ENCODE measurements at places on chromosomes 3 and 15.

GRCh38 chr15:57440799-57441198 lies 64.5 kb downstream of the CGNL1 start:
- no peak for DNase-seq

- no peak for DNase-seq
Observed at GRCh38 chr3:2603692-2604289, 505.1 kb downstream of the CNTN4 start.

DNA sequence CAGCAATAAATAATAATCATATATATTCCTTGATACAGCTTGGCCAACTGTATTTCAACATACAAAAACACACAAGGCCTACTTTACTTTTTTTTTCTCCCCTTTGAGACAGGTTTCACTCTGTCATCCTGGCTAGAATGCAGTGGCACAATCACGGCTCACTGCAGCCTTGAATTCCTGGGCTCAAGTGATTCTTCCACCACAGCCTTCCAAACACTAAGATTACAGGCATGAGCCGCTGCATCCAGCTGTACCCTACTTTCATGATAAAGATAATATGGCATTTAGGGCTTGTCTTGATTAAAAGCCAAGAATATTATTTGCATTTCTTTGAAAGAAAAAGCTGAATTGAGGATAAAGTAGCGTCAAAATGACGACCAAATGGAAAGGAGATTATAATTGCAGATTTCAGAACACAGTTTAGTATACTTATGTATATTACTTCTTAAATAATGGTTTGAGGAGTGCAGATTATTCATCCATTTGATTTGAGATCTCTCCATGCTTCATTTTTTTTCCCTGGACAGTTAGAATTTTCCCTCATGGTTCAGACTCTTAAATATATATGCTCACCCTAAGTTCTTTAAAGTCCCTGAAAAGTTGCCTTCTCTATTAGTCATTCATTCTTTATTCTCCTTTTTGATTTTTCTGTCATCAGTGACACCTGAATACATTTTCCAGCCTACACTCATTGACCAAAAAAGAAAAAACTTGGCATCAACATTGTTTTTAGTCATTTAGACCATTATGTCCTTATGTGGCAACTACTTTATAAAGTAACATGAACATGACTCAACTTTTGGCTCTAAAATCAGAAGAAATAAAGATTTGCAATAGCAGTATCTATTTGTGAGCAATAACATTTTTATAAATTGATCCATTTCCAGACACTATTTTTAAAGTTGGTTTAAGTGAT lies 48.5 kb upstream of the MLF1 start:
- DNase-seq = no peak

GRCh38 chr3:89795506-89795905 lies 688.1 kb downstream of the EPHA3 start:
- no peak for DNase-seq

DNA sequence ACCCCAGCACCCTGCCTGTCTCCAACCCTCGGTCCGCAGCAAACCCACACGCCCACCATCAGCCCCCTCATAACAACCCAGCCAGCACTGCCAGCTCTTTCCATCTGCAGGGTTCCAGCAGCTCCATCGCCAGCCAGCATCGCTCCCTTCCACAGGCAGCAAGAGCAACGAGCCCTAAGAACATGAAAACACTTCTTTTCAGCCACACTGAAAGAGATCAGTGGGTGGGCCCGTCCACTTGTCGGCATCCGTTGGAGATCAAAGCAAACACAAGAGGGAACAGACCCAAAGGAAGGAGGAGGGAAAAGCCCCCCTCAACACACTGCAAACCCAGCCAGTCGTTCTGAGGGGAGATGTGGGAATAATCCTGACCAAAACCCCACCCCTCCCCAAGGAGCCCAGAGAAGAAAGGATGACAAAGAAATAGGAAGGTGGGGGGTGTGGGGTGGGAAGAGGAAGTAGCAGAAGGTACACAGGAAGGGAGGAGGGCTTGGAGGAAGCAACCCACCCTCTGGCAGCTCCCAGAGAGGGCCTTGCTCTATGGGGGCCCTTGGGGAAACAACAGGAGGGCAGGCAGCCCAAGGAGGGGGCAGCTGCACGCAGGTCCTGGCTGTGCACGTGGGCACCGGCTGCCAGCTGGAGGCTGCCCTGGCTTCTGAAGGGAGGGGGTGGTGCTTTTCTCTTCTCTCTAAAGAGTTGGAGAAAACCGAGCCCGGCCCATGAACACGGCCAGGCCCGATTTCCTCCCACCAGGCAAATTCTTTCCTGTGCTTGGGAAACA lies 473.6 kb upstream of the PROK2 start:
- no peak for DNase-seq

GRCh38 chr15:39651881-39652280 lies 71.0 kb downstream of the THBS1 start:
- DNase-seq = no peak

DNA sequence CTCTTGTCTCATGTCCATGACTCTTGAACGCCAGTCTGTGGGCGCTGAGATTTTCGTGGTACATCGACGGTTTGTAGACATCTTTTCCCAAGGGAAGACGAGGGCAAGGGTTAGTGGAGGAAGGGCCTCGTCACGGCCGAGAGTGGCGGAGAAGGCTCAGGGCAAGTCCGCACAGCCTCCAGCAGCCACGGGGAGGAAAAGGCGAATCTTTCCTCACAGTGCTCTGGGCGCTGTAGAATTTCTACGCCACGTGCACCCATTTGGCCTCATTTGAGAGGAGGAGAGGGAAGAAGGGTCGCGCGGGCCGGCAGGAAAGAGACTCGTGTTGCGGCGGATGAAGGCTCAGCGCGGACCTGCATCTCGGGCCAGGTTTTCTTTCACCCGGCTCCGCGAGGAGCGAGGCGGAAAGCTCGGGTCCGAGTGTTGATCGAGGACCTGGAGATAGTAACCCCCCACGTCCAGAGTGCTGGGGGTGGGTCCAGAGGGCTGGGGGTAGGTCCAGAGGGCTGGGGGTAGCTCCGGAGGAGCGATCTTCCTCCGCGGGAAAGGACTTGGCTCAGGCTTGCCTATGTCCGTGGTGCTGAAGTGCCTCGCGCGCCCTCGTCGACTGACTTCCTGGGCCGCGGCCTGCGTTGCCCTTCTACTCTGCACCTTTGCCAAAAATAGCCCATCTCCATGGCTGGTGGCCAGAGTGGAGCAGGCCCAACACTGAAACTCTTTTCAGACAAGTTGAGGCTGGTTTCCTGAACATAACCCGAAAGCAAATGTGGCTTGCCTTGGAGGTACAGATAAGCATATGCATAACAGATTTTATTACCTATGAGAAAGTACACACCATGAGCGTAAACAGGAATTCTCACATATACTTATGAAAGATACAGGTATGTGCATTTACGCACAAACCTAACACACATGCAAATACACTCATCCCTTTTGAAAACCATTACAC lies 1.1 kb downstream of the SLC35G2 start:
- DNase-seq = no peak

DNA sequence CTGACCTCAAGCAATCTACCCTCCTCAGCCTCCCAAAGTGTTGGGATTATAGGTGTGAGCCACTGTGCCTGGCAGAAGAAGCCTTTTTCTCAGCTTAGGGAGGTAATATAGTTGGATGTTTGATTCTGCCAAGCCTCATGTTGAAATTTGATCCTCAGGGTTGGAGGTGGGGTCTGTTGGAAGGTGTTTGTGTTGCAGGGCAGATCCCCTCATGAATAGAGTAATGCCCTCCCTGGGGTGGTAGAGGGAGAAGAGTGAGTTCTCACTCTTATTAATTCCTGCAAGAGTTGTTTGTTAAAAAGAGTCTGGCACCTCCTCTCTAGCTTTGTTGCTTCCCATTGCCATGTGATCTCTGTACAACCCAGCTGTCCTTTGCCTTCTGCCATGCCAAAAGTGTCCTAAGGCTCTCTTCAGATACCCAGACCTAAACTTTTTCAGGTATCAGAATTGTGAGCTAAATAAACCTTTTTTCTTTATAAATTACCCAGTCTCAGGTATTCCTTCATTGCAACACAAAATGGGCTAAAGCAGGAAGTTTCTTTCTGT lies 16.4 kb downstream of the NECTIN3 start:
- DNase-seq = no peak

DNA sequence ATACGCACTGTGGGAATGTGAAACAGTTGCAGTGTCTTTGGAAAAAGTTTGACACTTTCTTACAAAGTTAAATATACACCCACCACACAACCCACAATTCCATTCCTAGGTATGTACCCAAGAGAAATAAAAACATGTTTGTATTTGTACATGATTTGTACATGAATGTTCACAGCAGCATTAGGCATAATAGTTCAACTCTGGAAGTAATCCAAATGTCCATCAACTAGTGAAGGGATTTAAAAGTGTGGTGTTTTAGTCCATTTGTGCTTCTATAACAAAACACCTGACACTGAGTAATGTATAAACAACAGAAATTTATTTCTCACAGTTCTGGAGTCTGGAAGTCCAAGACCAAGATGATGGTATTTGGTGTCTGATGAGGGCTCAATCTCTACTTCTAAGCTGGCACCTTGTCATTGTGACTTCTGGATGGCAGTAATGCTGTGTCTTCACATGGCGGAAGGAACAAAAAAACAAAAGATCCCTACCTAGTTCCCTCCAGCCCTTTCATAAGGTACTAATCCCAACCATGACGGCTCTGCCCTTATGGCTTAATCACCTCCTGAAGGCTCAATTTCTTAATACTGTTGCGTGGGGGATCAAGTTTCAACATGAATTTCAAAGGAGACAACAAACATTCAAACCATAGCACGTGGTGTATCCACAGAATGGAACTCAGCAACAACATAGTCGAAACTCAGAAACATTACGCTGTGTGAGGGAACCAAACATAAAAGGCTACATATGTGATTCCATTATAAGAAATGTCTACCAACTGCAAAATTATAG lies 120.5 kb downstream of the AQP9 start:
- DNase-seq = no peak

DNA sequence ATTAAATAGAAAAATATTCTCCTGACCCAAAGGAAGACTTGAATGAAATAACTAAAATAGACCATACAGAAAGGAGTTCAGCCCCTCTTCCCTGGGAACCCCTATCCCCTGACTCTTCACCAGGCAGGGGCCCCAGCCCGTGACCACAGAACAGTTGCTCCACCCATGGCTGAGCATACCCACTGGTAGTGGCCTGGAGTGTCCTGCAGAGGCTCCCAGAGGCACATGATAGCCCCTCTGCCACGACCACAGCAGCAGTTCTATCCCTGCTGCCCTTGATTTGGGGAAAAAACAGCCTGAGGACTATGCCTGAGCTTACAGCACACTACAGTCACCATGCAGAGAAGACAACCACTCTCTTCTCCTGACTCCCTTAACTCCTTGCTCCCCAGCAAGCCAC lies 31.8 kb downstream of the TTC14 start:
- no peak for DNase-seq

DNA sequence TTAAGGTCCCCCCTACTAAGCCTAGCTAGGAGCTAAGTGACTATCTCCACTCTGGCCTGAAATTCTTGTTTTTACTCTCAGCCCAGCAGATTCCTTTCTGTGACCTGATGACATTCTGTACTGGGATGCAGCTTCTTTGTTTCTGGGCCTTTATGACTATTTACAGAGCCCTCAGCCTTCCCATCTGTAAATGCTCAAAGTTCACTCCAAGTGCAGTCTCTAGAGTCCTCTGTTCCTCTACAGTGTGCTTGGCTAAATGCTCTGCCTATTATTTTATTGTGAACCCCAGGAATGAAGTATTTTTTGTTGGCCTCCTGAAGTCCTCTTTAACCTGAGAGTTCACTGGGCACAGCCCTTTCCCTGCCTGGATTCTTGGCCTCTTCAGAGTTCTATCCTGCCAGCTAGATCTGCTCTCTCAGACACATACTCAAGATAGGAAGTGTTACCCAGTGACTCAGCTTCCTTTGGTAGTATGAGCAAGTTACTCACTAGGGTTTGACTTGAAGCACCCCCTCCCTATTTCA lies 278.1 kb upstream of the P2RY1 start:
- peak; percentile 52 for DNase-seq

- DNase-seq = no peak
Observed at GRCh38 chr15:99983171-99983885, 250.1 kb upstream of the LYSMD4 start.

GRCh38 chr15:37941779-37942178 lies 7.3 kb downstream of the TMCO5A start:
- DNase-seq = no peak

- no peak for DNase-seq
Observed at GRCh38 chr3:45272032-45272810, 46.1 kb upstream of the TMEM158 start.

DNA sequence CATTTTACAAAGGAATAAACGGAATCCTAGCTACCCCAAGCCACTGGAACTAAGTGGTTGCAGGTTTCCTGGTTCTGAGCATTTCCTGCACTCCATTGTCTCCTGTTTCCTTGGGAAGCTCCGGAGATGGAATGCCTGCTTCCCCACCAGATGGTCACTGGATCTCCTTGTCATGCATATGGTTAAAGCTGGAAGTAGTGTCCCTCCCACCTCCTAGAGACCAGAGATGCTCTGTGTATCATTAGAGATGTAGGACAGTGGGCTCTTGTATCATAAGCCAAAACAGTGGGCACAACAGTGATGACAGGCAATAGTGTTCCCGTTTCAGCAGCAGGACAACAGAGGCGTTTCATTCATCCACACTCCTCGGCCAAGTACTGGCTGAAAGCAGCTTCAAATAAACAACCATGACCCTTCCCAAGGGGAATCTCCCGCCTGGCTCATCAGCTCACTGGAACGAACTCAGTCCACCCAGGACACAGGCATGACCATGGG lies 136.2 kb upstream of the EIF1B start:
- no peak for DNase-seq

DNA sequence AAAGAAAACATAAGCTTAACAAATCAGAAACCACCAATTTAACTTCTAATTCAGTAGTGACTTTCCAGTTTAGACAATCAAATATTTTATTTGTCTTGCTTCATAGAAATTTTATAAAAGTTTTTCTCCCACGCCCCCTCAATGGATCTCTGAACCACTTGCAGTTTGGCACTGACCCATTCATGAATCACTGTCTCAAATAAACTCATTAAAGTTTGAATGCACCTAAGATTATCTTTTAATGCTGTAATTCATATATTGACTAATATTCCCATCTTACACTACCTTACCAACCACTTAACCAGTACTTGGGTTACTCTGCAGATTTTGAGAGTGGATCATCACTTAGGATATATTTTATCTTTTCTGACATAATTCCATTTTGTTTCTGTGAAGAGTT lies 880.2 kb downstream of the OTOL1 start:
- no peak for DNase-seq

DNA sequence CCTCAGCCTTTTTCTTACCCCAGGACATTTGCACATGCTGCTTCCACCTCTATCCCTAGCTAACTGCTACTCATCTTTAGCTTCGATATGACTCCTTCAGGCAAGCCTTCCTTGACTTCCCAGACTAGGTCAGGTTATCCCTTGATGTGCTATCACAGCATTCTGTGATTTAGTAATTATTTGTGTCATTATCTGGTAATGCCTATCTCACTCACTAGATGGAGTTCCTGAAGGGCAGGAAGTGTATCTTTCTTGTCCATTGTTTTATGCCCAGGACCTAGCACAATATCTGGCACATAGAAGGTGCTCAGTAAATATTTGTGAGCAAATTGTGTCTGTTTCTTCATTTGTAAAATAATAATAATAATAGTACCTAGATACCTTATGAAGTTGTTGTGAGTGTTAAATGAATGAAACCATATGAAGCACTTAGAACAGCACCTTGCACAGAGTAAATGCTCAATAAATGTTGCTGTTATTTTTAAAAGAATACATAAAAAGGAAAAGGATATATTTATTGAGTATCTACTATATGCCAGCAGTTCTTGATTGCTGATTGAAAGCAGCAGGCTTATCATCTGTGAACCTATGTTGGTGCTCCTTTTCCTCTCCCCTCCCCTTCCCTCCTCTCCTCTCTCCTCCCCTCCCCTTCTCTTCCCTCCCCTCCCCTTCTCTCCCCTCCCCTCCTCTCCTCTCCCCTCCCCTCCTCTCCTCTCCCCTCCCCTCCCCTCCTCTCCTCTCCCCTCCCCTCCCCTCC lies 31.5 kb downstream of the SQOR start:
- no peak for DNase-seq
